ENCODE measurements at places on chromosomes 7 and 10.

DNA sequence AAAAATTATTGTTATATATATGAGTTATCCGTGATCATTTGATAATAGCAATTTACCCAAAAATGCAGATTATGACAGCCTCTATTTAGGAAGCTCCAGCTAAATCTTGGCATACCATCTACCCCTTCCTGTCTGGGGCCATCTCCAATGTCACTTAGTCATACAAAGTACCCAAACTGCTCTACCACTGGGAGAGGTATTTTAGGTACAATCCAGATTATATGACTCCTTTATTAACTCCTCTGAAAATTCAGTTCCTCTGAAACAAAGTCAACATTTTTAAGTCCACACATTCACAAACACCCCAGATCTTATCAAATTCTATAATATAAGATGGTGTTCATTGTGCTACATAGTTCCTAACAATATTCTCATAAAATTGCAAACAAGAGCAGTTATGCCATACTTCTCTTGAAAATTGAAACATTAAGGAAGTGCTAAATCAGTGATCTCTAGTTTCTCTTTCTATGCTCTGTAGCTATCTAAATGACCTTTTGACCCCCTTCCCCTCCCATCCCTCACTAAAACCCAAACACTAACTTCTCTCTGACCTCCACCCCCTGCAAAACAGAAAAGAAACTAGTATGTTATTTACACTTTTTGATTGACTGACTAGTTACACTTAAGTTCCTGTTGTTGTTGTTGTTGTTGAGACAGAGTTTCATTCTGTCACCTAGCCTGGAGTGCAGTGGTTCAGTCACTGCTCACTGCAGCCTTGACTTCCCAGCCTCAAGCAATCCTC is 16.4 kb downstream of the HOXA1 start:
- DNase-seq, result no peak

- DNase-seq, result no peak
Observed at GRCh38 chr10:88417387-88418030, 165.6 kb downstream of the RNLS start.

- no peak for DNase-seq
Observed at GRCh38 chr7:99126921-99127553, 16.9 kb downstream of the SMURF1 start.

DNA sequence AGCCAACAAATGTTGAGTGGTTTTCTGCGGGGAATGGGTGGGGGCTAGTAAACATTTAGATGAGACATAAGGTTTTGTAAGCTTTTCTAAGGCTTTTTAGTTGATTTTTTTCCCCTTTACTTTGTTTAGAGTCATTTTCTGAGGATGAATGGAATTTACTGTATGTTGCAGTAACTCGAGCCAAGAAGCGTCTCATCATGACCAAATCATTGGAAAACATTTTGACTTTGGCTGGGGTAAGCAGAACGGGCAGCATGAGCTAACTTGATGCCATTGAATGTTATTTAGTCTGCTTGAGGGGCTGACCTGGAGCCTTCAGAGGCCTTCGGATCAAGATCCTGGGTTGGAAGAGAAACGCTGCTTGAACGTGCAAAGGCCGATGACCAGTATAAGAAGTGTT is 37.3 kb downstream of the FBH1 start:
- no peak for DNase-seq

DNA sequence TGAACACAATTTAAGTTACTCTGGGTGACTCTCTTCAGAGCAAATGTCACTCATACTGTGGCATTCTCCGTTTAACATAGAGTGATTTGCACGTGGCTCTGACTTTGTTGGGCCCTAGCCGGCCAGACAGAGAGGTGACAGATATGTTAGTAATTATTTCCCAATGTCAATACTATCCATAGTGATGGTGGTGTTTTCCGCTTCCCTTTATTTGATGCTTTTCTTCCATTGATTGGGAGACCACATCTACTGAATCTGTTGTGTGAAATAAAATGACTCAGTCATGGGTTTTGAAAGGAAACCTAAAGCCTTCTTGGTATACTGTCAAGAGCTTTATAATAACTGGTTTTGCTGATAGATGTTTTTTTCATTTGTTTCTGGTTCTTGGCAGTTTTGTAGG is 7.4 kb downstream of the AVL9 start:
- no peak for DNase-seq

GRCh38 chr7:80666376-80666775 is 27.9 kb downstream of the CD36 start:
- no peak for DNase-seq

GRCh38 chr10:97713339-97713825 is at the start of gene MARVELD1:
MARVELD1 (plus strand) TSS chr10:97713730; CDS start chr10:97713877, 147 bp downstream.
- DNase-seq, result peak; percentile 80

DNA sequence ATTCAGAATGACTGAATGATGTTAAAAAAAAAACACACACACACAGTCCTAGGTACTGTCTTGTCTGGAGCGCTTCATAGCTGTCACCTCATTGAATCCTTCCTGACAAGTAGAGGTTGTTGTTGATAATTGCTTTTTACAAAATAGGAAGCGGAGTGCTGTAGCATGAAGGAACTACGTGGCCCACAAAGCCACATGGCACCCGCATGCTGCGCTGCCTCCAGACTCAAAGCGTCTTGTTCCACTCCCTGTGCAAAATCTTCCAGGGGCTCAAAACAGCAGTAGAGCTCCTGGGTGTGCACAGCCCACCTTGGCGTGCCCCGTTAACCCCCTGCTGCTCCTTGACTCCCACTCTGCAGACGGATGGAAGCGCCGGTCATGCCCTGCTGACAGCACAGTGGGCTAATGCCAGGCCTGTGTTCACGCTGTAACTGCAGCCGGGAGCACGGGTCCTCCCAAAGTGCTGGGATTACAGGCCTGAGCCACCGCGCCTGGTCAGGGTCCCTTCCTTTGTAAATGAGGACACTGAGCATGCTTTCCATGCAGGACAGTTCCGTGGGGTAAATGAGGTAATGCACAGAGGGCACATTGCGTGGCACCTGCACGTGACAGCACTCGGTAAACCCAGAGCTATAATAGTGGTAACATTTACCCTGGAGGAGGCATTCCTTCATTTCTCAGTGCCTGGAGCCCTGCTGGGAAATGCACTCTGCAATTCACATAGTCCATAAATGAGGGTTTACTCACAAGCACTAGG is 91.1 kb upstream of the GNA12 start:
- peak; percentile 6 for DNase-seq

- DNase-seq, result peak; percentile 23
Observed at GRCh38 chr7:141071260-141071854, 2.5 kb upstream of the TMEM178B start.

DNA sequence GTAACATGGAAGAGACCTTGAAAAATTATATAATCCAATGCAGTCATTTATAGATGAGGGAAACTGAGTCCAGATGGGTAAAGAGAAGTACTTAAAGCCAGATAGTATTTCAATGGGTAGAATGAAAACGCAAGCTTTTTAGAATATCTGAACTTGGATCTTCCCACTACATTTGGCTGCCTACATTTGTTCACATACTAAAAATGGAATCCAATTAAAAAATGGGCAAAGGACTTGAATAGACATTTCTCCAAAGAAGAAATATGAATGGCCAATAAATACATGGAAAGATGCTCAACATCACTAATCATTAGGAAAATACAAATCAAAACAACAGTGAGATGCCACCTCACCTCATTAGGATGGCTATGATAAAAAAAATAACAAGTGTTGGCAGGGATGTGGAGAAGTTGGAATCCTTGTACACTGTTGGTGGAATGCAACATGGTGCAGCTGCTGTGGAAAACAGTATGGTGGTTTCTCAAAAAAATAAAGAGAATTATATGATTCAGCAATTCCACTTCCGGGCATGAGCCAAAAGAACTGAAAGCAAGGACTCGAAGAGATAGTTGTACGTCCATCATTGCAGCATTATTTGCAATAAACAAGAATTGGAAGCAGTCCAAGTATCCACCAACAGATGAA is 188.0 kb downstream of the FRMD4A start:
- DNase-seq, result no peak

DNA sequence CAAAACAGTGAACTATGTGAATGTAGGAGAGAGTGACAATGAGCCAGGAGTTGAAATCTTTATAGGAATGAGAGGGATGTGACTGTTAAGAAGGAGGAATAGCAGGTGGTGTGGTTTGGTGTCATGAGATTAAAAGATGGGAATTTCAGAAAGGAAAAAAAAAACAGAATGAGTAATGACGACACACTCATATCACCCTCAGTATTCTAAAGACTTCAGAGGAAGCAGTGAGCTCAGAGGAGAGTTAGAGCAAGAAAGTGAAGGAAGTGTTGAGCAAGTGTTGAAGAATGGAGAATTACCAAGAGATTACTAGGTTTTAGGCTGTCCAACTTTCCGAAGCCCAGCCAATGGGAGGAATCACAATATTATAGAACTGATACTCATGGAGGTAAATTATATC is 220.5 kb upstream of the HGF start:
- peak; percentile 43 for DNase-seq

DNA sequence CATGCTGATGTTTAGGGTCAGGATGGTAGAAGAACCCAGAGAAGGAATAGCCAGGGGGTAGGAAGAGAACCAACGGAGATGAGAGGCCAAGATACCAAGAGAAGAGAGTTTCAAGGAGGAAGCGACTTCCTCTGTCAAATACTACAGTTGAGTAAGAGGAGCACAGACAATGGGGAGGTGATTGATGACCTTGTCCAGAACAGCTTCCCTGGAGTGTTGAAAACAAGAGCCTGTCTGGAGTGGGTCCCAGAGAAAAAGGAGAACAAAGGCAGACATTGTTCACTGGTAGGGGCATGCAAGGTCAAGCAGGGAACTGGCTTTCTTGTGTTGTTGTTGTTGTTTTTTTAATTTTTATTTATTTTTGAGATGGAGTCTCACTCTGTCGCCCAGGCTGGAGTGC is 9.6 kb upstream of the TRIM56 start:
- DNase-seq, result no peak

DNA sequence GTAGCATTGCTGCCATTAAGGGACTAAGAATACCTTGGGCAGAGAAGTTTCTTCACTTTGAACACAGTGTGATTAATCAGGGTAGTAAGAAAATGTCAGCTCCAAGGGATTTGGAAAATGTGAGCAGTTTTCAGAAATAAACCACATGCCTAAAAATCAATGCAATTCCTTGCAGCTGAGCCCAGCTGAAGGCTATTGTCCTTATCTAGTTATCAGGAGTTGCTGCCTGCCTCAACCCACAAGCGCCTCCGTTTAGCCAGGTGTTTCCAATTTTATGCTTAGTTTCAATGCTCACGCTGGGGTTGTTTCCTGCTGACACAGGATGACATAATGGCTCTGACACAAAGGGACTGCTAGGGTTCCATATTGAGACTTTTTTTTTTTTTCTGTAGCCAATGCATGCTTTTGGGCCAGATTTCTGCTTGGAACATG is 132.3 kb upstream of the ANK3 start:
- peak; percentile 39 for DNase-seq

DNA sequence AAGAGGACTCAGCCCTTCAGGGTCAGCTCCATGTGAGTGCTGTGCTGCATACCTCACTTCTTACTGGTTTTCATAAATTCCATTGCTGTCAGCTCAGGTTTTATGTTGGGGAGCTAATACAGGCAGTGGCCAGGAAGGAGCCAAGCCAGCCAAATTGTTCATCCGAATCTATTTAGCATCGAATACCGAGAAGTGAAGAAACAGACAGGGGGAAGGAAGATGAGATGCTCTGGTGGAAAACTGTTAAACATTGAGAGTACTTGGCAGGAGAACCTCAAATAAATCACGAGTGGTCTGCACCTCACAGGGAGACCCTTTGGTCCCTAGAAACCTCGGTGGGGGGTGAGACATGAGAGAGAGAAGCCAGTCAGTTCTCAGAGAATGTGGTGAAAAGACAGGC is 196.0 kb upstream of the TMEM72 start:
- peak; percentile 74 for DNase-seq

DNA sequence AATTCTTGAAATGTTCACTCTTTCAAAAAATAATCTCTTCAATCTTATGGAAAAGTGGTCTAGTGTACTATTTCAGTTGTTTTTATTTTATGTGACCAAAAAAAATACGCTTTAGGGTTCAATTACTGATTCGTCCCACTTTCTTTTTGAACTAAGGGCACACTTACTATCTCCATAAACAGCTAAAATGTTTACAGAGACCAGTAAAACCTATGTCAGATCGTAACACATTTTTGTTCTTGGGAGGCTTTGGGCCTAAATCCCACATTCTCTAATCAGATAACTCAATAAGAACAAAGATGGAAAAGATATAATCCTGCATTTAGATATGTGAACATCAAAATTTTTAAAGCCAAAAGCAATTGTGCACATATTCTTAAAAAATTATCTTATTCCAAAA is 29.8 kb upstream of the EPC1 start:
- no peak for DNase-seq

DNA sequence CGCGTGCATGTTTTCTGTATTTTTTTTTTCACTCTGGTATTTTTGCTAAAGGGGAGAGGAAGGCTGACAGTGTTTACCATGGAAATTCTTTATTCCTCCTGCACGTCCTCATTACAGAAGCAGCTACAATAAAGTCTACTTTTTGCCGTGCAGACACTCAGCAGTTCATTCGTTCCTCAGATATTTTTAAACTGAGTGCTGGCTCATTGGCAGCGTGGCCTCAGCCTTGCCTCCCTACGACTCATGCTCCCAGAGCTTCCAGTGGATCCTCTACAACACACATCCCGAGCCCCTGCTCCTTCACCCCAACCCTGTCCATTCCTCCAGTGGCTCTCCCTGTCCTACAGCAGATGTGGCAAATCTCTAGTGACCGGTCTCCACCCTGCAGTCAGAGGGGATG is 239.2 kb upstream of the ZMIZ1 start:
- DNase-seq, result no peak

DNA sequence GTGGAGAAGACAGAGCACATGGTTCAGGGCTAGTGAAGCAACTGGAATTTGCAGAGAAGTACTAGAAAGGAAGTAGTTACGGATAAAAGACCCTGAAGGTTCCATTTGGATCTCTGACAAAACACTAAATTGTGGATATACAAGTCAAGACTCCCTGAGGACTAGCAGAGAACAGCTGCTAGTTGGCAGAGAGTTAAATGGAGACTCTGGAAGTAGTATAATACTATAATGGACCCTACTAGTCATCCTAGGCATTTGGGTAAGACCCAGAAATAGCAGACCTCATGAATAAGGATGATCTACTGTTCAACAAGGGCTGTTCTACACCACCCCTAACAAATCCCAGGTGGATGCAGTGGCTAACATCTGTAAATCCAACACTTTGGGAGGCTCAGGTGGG is 19.1 kb downstream of the MCMBP start:
- DNase-seq, result no peak

DNA sequence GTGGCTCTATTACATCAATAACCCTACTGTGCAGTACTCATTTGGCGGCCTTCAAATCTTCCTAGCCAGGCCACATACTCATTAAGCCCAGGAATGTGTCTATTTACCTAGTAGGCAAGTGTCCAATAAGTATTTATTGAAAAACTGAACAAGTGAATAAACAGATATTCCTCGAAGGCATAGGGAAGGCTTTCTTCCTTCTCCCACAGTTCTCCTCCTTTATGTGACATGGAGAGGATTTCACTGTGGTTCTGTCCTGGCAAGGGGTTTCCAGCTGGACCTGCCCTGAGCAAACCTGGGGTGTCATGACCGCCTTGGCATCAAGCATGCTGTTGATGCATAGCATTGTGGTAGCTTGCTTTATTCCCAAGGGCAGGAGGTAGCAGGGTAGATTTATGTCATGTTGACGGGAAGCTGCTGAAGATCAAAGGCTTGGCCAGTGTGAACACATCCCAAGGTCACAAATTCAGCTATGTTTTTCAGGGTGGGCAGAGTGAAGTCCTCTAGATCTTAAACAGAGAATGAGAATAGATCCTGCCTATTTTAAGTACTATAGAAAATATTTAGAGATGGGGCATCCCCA is 195.1 kb downstream of the INHBA start:
- DNase-seq, result no peak

- peak; percentile 73 for DNase-seq
Observed at GRCh38 chr7:36272567-36273269, 116.9 kb upstream of the ANLN start.
